ENCODE measurements at places on chromosomes 6 and 20.

DNA sequence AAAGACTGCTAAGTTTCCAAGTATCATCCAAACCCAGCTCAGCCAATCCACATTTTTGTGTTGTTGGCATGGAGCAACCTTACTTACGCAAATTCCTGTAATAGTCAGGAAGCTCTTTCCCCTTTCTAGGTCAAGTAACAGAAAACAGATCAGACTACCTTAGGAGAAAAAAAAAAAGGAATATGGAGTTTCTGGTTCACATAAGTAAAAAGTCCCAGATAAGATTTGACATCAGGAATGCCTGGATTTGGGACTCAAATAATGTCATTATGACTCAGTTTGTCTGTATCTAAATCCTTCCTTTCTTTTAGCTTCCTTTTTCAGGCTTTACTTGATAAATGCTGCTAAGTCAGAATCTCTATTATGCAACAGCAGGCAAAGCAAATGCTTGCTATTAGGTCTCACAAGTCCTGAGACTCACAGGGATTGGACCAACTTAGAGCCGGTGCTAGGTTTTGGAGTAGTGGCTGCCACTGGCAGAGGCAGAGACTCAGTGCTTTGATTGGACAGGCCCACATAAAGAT lies 44.5 kb downstream of the NCOA7 start:
- no peak for DNase-seq

DNA sequence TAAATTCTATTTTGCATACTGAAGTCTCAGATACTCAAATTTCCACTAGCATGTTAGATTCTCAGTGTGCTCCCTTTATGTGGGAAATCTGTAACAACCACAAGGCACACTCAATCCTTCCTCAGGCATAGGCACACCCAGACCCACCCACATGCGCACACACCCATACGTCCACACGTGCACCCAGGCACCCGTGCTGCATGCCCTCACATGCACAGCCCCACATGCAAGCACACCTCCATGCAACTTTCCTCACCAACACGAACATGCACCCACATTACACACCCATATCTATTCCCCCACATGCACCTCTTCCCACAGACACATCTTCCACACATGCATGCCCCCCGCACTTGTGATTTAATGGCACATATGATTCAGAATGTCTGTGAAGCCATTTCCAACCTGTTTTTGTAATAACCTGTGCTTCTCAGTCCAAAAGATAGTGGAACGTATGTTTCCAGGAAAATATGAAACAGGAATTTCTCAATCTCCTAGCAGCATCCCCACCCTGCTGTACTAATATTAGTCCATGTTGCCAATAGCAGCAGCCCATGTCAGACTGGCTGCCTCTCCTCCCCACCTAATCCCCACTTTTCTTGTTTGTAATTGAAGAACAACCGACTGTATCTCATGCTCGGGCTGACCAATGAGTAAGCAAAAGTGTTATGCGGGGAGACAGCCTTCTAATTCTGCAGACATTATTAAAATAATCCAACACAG lies 11.3 kb upstream of the CYP24A1 start:
- no peak for DNase-seq

GRCh38 chr20:17939622-17940223 lies 28.9 kb downstream of the SNX5 start:
- no peak for DNase-seq

DNA sequence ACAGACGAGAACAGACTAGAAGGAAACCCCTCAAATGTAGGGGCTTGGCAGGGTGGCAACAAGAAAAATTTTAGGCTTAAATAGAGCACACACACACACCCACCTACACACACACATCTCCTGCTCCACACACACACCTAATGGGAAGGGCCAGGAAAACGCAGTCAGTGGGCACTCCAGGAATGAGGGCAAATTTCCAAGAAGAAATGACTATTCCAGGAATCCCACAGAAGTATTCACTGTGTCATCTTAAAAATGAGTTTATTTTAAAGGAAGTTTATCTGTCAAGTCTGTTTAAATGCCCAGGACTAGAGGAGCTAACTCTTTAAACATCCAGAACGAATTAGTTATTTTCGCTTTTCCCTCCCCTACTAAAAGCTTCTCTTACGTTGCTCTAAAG lies 13.0 kb downstream of the ALDH8A1 start:
- DNase-seq, result no peak

DNA sequence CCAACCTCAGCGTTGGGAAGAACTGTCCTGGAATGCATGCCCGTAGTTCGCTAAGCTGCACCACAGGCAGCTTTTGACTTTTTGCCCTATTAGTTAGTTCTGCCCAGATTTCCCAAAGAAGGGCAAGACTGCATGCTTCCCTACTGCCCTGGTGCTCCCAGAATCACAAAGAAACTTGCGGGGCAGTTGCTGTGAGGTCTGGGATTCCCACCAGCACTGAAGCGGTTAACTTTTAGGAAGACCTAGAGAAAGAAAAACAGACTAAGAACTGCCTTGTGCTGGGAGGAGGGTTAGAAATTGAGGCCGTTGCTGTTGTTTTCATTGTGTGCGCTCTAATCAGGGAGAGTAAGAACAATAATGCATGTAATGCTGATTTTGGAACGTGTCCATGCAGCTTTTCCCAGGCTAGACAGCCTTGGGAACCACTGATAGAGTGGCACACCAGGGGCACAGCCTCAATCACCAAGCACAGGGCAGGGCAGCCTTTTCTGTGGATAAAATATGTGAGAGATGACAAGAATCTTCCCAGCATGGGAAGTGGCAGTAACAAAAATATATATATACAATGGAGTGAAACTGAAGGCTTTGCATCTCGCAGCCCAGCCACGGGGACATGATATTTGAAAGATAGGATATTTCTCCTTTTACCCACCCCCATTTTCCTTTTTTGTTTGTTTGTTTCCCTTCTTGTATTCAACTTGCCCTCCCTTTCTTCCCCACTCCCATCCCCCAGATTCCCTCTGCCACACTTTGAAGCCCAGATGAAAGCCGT lies 137.7 kb upstream of the HEY2 start:
- DNase-seq, result peak; percentile 28

- DNase-seq, result no peak
Observed at GRCh38 chr20:51340451-51340840, 202.1 kb downstream of the NFATC2 start.

DNA sequence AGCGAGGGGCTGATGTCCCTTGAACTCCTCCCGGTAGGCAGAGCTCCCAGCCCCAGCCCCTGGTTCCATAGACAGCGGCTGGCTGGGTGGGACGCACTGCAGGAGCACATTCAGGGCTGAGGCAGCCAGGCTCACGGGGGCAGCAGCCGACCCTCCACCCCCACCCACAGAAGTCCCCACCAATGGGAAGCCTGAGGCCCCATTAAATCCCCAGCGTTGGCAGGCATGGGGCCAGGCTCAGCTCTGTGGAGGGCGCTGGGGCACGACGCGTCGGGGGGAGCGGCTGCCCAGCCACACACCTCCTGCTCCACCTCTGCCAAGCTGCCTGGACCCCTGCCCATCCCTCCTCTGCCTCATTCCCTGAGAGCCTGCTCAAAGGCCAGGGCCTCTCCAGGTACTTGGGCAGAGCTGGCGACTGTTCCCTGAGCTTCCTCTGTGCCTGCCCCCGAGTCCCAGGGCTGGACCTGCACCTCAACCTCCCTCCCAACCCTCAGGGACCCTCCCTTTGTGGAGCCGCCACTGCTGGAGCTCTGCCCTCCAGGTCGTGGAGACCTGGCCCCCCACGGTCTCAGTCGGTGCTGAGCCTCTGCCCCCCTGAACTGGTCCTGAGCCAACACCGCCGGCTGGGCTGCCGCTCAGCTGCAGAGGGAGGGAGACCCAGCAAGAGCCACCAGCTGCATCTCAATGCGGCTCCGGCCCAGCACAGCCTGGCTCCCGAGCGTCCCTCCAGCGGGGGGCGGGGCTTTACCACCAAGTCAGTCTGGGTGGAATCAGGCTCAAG lies 9.1 kb downstream of the CHRNA4 start:
- peak; percentile 86 for DNase-seq

DNA sequence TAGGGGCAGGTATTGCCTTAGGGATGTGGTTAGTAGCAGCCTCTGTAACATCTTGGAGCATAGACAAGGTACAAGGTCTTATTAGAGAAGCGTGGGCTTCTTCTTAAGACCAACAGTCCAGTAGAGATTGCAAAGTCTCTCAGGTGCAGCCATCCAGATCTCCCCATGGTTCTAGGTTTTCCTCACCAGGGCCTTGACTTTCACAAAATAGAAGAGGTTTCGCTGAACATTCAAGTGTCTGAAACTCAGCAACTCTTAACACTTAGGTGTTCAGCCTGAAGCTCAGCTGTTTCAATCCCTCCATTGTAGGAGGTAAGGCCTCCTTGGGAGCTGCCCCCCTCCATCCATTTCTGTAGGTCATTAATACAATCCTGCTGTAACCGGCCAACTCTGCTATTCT lies 44.4 kb downstream of the GOPC start:
- no peak for DNase-seq

- no peak for DNase-seq
Observed at GRCh38 chr20:34458631-34459030, 57.6 kb upstream of the DYNLRB1 start.

DNA sequence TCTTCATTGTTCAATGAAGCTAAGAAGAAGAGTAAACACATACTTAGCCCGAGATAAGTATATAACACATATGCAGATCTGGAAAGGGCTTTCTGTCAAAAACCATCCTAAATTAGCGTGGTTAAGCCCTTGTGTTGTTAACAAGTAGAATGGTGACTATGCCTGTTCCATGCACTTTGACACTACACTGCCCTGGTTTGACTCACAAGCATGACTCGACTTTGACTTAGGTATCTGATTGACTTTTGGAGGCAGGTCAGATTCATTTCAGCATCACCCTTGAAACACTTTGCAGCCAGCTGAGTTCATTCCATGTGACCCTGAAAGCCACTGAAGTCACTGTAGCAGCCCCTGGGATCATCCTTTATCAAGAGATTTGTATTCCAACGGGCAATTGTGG lies 239.8 kb downstream of the TBX18 start:
- DNase-seq, result no peak

DNA sequence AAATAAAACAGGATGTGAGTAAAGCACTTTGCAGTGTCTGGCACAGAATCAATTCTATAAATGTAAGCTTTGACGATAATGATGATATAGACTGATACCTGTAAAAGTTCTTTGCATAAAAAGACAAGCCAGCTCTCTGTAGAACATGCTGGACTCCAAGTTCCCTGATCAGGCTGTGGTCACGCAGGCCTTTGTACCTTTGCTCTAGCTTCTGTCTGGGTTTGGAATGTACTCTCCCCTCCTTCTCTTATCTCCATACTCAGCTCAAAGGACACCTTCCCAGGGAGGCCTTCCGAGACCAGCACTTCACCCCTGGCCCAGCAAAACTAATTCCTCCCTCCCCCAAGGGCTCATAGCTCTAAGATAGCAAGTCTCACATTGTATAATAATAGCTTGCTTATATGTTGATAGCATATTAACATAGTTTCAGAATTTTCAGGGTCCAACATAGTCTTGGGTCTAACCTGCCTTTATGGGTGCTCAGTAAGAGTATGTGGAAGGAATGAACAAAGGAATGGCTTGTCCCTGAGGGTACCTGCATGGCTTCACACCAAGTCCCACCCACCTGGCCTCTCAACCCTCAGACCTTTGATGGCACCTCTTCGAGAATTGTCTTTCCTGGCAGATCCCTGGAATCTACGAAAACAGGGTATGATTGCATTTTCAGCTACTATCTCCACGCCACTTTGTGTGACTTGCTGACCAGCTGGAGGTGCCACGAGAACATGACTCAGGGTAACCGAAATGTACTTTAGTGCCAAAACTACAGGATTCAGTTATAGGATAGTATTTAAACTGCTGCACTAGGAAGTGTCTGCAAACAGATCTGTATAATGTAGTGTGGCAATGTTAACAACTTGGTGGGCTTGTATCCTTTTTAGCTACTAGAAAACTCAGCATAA lies 41.7 kb upstream of the PIM1 start:
- DNase-seq, result peak; percentile 42

DNA sequence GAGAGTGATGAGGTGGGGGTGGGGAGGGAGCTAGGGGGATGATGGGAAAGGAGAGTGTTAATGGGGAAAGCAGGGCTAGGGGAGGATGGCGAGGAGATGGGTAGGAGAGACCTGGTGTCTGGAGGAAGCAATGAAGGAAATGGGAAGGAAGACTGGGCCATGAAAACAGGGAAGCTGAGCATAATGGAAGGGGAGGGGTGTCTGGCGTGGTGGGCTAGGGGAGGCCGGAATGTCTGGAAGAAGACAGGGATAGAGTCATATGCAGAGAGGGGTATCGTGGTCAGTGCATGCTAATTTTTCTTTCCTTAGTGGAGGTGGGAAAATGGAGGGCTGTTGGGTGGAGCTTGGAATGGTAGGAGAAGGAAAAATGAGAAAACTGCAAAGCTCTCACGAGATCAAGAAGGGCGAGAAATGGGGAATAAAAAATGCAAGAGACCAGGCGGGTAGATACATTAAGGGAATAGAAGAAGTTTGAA lies 423 bp downstream of the KLHDC3 start:
- DNase-seq, result no peak

DNA sequence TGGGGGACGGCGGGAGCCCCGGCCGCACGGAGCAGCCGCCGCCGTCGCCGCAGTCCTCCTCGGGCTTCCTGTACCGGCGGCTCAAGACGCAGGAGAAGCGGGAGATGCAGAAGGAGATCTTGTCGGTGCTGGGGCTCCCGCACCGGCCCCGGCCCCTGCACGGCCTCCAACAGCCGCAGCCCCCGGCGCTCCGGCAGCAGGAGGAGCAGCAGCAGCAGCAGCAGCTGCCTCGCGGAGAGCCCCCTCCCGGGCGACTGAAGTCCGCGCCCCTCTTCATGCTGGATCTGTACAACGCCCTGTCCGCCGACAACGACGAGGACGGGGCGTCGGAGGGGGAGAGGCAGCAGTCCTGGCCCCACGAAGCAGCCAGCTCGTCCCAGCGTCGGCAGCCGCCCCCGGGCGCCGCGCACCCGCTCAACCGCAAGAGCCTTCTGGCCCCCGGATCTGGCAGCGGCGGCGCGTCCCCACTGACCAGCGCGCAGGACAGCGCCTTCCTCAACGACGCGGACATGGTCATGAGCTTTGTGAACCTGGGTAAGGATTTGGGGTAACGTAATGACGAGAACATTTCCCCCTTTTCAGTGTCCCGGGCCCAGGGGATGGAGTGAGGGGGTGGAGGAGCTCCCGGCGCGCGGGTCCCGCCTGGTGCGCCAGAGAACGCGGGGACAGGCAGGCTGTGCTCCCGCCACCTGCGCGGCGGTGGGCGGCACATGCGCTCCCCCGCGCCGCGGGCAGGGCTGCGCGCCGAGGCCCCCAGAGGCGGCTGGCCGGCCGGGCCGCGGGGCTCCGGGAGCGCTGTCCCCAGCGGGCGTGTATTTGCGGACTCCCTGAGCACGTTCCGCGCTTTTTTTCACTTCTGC lies 1.4 kb downstream of the BMP6 start:
- DNase-seq, result peak; percentile 34

GRCh38 chr6:8481727-8482126 lies 46.4 kb upstream of the SLC35B3 start:
- no peak for DNase-seq

GRCh38 chr6:88499845-88500699 lies 333.9 kb upstream of the CNR1 start:
- no peak for DNase-seq
